Hippocampal formation (tissue), 2 donors: ENCODE measurements at places on chromosomes 2 and 18.

DNA sequence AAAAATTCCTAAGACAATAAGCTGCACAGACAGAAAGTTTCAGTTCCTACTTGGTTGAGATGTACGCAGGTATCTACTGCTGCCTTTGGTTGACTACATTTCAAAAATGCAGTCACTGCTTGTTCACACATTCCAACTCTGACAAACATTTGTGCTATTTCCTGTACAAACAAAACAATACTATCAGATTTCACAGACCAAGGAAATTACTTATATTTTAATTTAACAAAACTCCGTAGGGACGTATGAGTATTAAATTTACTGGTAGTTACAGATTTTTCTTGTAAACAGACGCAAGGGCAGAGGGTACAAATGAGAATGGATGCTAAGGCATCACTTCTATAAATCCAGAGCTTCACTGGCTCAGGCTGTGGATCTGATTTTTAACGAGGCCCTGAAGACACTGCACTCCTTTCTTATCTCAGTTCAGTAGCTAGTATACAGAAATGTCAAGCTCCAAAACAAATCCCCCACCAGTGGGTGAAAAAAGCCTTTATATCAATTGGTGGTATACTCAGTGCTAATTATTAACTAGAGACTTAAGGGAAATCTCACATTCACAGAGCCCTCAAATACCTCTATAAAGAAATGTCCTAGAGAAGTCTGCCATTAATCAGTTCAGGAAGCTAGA lies 31.7 kb upstream of the TTC32 start:
- DNase-seq = no peak

- no peak for DNase-seq
Measured at GRCh38 chr2:231931481-231931915, 5.3 kb upstream of the NPPC start.

DNA sequence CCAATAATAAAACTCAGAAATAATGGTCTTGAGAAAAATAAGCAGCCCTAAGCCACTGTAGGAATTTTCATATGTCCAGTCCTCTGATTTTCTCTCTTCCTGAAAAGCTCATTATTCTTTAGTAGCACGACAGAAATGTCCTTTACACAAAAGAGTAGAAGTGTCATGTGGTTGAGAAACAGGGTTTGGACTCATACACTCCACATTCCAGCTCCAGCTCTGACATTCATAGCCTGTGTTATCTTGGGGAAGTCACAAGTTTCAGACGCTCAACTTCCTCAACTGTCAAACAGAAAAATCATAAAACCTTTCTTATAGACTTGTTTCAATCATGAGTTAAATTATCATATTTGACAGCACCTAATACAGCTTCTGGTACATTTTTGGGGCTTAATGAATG lies 511.5 kb downstream of the TNS1 start:
- DNase-seq = no peak

DNA sequence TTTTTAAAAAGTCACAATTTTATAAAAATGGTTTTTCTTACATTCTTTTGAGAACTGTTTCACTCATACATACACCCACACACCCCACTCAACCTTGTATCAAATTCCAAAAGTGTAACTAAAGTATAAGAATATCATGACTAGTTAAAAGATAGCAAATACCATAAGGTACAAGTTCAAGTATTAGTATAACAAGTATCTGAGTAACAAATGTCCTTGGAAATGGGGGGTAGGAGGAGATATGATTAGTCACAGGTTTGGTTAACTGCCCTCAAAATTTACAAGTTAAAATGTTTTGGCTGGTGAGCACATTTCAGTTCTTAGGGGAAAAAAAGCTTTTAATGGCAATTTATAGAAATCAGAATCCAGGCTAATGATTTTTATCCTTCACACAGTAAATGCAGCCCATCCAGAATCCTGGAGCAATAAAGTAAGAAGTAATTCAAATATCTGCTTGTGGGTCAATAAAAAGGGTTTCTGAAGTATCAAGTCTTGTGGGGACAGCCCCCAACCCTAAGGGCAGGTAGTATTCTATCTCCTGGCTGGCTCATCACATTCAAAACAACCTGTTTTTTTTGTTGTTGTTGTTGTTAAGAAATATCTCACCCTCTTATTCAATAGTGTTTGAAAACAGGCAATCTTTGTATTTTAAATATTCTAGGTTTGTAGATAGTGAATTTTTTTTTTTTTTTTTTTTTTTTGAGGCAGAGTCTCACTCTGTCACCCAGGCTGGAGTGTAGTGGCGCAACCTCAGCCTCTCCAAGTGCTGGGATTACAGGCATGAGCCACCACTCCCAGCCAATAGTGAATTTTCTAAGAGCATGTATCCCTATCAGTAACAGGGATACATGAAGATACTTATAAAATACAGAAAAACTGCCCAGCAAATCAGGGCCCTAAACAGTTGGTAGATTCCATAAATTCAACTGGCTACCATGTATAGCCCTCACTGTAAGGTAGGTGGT lies 14.5 kb downstream of the IAH1 start:
- DNase-seq = no peak

DNA sequence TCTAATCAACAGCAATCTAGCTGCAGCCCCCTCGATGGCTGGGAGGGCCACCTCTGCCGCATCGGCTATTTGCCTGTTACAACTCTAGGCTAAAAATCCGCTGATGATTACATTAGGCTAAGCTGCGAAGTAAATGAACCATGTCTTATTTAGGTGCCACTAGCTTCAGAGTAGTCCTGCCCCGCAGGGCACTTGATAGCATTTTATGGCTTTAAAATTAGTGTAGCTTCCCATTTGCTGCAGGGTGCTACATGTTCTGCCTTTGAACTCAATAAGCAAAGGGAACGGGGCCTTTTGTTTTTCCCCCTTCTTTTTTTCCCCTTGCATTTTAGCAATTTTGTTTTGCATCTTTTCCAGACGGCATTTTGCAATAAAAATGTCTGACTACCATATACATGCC lies 270.2 kb downstream of the GBX2 start:
- DNase-seq = no peak

- no peak for DNase-seq
Measured at GRCh38 chr2:119323459-119323858, 43.2 kb downstream of the C2orf76 start.
